ENCODE measurements at places on chromosomes 16 and 17. TPM values are rescaled to one million over a fixed set of nuclear protein-coding genes. Genes with fewer than 3 reads are reported as not detected.

GRCh38 chr17:49210158-49211029 lies at the start of the genes ABI3 and GNGT2:
Gene ABI3, plus strand, starts transcription at chr17:49210707. Its CDS starts 18 bp downstream, at chr17:49210725.
Gene GNGT2, minus strand, starts transcription at chr17:49210574. Its CDS starts 3,152 bp downstream, at chr17:49207422.
- no peak for DNase-seq

GRCh38 chr17:49494986-49495841 lies at the start of gene NGFR:
Gene NGFR, plus strand, starts transcription at chr17:49495293. Its CDS starts 125 bp downstream, at chr17:49495418.
- DNase-seq, result peak; percentile 44

GRCh38 chr17:59620518-59621259 lies 994 bp downstream of the CLTC start:
- DNase-seq, result peak; percentile 47

DNA sequence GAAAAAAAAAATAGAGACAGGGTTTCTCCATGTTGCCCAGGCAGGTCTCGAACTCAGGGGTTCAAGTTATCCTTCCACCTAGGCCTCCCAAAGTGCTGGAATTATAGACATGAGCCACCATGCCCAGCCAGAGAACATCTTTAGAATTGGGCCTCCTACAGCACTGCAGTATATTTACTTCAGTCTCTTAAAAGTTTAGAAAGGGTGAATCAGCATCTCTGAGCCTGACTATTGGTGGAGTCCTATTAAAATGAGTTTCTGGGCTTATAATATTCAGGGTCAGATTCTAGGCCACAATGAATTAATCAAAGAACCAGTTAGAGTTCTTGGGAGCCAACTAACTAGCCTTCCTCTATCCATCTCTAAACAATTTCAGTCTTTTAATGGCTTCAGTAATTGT lies 22.8 kb downstream of the TADA2A start:
- DNase-seq, result peak; percentile 21

GRCh38 chr17:72205822-72206221 lies 85.0 kb downstream of the SOX9 start:
- DNase-seq, result no peak

DNA sequence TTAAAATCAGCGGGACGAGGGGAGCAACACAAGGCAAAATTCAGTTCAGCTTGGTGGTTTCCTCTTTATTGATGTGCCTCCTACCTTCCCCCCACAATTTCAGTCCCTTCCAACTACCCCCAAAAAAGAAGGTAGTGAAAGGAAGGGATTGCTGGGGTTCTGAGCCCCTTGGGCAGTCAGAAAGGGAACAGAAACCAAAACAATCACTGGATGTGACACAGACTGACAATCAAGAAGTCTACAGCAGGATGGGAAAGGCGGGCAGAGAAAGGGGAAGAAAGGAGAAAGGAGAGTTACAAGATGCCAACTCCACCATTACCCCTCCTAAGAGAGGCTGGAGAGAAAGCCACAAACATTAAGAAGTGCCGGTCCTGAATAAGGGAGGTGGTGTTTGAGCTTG lies 1.1 kb upstream of the PHF23 start:
- no peak for DNase-seq

DNA sequence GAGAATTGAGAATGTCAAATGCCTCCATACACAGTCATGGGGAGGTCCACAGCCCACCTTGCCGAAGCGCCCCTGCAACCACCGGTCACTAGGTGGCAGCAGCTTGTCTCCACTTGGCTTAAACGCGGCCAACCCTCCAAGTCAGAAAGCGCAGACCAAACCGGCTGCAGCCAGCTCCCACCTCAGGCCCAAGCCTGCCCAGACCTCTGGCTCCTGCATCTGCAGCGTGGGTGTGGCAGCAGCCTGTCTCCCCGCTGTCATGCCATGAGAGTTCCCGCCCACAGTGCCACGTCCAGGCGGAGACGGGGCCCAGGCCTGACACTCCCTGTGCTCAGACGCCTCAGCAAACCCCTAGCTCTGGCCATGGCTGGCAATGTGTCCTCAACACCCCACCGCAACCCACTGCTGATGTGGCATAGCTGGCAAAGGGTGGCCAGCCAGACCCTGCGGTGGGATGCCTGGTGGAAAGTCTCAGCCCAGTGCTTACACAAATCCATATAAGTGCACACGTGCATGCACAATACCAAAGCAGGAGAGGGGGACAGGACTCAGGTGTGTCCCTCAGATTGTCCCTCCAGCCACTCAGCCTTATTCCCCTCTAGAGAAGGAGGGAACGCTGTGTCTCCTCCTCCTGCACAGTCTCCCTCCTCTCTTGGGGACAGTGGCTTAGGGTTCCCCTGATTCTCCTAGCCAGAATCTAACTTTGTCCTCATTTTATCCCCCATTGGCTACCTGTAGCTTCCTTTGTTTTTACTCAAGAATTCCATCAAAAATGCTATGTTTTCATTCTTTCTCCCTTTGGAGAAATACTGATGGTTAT lies 10.9 kb downstream of the COPZ2 start:
- DNase-seq, result peak; percentile 94

DNA sequence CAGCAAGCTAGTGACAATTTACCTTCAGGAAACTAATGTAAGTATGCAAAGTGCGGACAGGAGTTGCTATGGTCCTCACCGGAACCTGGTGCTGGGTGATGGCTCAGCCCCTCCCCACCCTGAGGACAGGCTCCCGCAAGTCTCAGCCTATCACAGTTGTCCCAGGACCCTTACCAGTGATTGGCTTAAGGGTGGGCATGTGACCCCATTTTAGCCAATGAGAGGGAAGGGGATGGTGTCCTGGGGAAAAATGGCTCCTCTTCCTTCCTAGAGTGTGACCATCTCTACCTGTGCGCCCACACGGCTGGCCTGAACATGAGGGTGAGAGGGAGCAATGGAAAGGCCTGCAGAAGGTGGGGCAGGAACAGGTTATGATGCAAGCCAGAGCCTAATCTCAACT lies 80.4 kb downstream of the C16orf78 start:
- no peak for DNase-seq

DNA sequence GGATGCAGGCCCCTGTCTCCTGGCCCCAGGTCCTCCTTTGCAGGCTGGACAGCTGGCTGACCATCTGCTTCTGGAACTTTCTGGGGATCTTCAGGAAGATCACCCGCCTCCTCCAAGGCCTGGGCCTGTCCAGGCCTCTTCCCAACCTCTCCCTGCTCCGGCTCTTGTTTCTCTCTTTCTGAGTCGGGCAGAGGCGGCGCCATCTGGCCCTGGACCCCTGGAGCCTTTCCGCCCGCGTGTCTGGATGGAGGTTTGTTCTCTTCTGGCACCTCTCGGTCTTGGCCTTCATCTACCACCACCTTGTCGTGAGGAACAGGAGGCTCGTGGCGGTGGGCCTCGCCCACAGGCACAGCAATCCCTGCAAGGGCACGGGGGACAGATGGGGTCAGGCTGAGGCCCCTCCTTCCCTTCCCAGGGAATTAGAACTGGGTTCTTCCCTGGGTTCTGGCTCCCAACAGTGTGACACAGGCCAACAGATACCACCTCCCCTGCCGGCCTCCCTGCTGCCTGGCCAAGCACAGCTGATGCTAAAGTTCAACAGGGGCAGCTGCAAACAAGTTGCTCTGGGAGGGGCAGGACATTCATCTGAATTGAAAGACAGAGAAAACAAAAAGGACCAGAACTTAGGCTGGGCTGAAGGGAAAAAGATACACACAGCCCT lies 13.3 kb downstream of the NDUFAF8 start:
- no peak for DNase-seq

GRCh38 chr17:32318071-32318470 lies 23.9 kb downstream of the C17orf75 start:
- DNase-seq, result no peak

DNA sequence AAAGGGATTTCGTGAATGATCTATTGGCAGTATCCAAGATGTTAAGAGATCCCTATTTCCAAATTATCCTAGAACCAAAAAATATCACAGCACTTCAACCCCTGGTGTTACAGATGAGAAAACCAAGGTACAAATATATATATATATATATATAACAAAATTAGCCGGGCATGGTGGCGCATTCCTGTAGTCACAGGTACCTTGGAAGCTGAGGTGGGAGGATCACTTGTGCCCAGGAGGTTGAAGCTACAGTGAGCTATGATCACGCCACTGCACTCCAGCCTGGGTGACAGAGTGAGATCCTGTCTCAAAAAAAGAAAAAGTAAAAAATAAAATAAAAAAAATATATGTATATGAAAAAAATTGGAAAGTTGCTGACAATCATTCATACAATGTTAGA lies 637 bp upstream of the CLN3 start:
- DNase-seq, result no peak

GRCh38 chr17:32931686-32932085 lies 3.7 kb downstream of the TMEM98 start:
- DNase-seq, result peak; percentile 59

- DNase-seq, result peak; percentile 87
These were observed 113.5 kb upstream of the MED13 start for GRCh38 chr17:62178579-62178978.

GRCh38 chr17:82923366-82924113 lies 83.7 kb upstream of the ZNF750 start:
- no peak for DNase-seq

- DNase-seq, result no peak
These were observed 3.4 kb upstream of the MTSS2 start for GRCh38 chr16:70689035-70689969.

DNA sequence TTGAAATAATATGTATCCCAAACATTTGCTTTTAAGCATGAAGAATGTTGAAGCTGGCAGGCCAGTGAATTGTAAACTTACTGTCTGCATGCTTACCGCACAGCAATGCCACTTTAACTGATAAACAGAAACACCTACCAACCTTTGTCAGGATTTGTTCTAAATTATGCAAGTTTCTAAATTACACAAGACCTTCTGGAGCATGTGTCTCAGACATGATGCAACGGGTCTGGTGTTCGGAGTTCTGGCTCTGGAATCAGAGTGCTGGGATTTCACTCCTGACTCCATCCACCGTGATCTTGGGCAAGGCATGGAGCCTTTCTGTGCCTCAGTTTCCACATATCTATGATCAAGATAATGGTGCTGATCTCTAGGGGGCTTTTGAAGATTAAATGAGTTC lies 111.2 kb downstream of the CCT6B start:
- no peak for DNase-seq

- no peak for DNase-seq
These were observed 56.4 kb upstream of the RBFOX3 start for GRCh38 chr17:79667121-79667715.

- no peak for DNase-seq
These were observed 7.6 kb downstream of the ADCY7 start for GRCh38 chr16:50273888-50274325.

DNA sequence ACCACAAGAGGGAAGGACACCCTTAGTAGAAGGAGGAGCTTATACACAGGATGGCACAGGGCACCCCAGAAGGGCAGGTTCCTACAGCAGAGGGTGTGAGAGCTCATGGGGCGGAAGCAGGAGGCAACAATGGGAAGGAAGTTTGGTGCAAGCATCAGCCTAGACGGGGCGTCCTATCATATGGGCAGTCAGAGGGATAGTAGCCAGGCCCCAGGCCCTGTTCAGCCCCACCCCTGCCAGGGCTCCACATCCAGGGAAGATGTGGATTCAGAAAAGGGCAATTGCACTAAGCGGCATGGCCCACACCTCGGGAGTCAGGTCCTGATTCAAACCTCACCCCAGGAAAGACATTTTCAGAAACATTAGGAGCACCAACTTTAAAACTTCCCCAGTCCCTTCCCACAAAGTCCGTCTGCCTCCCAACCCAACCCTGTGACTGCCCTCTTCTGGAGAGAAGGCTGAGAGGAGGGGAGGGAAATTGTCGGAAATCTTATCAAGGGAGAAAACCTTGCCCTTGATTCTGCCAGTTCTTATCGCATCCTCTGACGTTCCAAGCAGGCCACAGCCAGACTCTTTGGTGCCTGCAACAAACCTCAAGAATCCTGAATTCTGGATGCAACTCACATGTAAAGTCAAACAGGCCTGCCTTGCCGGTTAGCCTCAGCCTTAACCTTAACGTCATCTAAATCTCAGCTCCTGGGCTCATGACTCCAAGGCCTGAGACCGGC lies 198.8 kb upstream of the CDH5 start:
- no peak for DNase-seq

- DNase-seq, result no peak
These were observed 200.3 kb downstream of the SEC14L1 start for GRCh38 chr17:77341069-77341541.

DNA sequence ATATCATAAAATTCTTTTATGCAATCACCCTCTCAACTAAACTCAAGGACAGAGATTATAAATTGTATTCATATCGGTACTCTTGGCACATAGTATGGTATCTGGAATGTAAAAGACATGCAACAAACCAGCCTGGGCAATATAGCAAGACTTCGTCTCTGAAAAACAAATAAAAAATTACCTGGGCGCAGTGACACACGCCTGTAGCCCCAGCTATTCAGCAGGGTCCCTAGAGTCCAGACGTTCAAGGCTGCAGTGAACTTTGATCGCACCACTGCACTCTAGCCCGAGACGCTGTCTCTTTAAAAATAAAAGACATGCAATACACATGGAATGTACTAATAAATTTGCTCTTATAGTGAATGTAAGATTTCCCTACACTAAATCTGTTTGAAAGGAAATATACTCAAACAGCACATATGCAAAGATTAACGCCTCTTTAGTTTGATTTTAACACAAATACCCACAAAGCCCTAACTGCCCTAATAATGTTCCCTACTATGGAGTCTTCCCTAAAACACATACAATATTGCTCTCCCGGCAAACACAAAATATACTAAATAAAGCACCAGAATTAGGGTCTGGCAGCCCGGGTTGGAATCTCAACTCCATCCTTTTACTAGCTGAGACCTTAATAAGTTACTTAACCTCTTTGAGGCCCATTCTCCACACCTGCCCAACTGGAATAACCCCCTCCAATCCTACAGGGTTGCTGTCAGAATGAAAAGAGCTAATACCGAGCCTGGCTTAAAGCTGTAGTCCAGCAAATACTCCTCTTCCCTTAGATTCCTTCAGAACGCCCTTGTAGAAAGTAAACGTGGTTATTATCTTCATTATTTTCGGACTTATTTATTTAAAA lies 1.2 kb downstream of the ABCA5 start:
- DNase-seq, result no peak

- peak; percentile 16 for DNase-seq
These were observed 560 bp upstream of the RUSF1 start for GRCh38 chr16:31508706-31509195.

- DNase-seq, result no peak
These were observed 469.5 kb upstream of the RBFOX1 start for GRCh38 chr16:6863135-6863534.

GRCh38 chr17:30316736-30317135 lies 17.1 kb downstream of the TMIGD1 start:
- no peak for DNase-seq

- DNase-seq, result no peak
These were observed 47.4 kb downstream of the CYB561 start for GRCh38 chr17:63398680-63399079.

GRCh38 chr16:1356061-1356900 lies 4.5 kb downstream of the GNPTG start:
- DNase-seq, result no peak

SOX9 gene
- 81.9 TPM for total RNA-seq

RHBDF1 gene
- total RNA-seq, result 42.0 TPM

IL34 gene
- 42.7 TPM for total RNA-seq

MARVELD3 gene
- total RNA-seq, result 7.3 TPM

SYNRG gene
- 23.0 TPM for total RNA-seq

EIF1 gene
- 1,902 TPM for total RNA-seq

VTN gene
- not detected for total RNA-seq

SARM1 gene
- 8.7 TPM for total RNA-seq

MYADML2 gene
- not detected for total RNA-seq

METRNL gene
- 9.6 TPM for total RNA-seq

CACNG1 gene
- total RNA-seq, result not detected

PIK3R5 gene
- 0.71 TPM for total RNA-seq

Measured in mammary epithelial cell (primary cell).